Stimulated activated CD8-positive, alpha-beta memory T cell treated with anti-CD3 and anti-CD28 coated beads, Interleukin-15, amount 100 ng/mL, for 1 hour (primary cell): ENCODE measurements at places on chromosomes 7 and 10.

- DNase-seq, result no peak
Measured at GRCh38 chr7:149444287-149444686, 16.6 kb downstream of the ZNF777 start.

DNA sequence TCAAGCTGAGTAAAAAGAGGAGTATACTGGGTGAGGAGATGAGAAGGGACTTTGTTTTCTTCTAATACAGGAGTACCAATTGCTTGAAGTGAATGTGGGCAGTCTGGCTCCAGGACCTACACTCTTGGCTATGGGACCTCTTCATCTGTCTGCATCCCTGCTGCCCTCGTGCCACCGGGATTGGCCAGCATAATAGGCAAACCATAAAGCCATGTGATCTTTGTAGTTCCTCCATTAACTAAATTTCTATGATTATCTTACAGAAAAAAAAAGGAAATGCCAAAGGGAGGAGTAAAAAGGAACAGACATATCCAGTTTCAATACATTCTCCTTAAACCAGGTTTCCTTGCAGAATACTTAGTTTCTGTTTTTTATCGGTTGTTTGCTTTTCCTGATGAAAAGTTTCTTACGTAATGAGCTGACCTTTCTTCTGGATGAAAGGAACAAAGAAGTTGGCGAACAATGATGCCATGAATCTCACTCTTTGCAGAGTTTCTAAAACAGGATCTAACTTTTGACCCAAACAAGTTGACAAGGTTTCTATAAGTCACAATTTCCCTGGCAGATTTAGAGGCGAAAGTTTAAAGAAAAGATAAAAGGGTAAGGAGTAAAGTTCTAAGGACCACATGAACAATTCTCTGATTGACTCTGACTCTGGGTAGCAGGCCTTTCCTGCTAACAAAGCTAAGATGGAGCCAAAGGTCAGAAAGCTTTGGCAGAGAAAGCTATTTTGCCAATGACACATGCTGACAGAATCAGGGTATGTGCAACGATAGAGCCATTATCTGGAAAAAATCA is 54.1 kb downstream of the LAMB1 start:
- no peak for DNase-seq

DNA sequence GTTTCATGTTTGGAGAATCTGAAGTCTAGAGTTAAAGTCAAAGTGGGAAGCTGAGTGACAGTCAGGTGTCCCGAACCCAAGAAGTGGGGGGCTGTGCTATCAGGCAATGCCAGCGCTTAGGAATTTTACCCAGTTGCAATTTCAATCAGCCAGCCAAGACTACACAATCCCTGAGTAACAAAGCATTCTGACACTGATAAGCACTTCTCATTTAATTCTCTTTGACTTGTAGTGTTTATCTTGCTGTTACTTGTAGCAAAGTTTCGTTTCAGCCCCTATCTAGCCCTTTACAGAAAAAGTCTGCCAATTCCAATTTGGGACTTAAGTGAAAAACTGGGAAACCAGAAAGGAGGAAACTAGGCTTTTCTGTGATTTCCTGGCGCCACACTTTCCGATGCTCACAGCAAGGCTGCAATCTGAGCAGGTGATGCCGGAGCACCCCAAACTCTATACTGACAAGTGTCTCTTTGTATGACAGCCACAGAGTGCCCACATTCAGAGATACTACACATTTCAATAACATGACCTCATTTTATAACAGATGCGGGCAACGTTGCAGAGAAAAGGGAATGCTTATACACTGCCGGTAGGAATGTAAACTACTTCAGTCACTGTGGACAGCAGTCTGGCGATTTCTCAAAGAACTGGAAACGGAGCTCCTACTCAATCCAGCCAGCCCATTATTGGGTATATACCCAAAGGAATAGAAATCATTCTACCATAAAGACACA is 61.0 kb downstream of the ITIH5 start:
- no peak for DNase-seq

DNA sequence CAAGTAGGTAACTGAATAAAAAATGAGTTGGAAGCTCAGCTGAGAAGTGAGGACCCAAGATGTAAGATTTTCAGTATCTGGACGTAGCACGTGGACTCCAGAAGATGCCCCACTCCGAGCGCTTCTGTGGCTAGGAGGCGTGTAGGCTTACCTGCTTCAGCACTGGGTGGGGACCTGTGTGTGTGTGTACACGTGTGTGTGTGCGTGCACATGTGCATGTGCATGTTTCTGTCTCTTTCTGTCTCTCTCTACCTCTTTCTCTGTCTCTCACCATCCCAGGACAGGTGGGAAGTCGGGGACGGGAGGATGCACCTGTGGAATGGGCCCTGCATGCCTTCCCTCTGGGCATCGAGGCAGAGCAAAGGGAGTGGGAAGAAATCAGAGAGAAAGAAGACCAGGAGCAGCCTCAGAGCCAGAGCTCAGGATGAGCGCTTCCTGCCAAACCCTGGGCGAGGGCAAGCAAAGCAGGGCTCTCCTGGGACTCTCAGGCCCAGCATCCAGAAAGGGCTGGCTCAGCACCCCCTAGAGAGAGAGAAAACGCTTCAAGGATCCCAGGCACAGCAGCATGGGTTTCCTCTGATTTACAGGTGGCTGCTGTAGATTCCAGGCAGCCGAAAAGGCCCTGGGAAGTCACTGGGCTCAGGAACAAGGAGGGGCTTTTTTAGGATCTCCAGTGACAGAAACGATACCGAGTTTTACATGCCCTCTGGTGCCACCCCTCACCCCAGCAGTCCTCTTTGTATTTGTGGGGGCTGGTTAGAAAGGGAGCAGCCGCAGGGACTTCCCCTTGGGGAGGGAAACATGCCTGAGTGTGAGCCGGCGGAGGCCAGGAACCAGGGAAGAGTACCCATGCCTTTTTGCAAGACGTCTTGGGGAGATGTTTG is 28.5 kb downstream of the CXCL12 start:
- DNase-seq, result no peak

- no peak for DNase-seq
Measured at GRCh38 chr7:28957751-28958234, 337 bp downstream of the TRIL start.

GRCh38 chr7:101180130-101180755 is at the start of gene NAT16:
Gene NAT16, minus strand, starts transcription at chr7:101180293. Its CDS starts 5,486 bp downstream, at chr7:101174807.
- DNase-seq, result no peak

DNA sequence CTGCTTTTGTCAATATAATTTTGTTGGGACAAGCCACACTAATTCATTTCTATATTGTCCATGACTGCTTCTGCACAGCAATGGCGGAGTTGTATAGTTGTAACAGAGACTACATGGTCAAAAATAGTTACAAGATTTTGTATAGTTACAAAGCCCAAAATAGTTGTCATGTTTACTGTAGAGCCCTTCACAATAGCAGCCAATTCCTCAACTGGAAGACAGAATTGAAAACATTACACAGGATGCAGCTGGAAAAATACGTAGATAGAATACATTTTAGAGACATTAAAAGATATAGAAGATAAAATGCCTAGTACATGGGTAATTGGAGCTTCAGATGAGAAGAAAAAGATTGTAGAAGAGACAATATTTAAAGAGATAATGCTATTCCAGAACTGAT is 156.4 kb upstream of the FEZF1 start:
- no peak for DNase-seq

GRCh38 chr10:117413928-117414618 is 38.8 kb upstream of the PDZD8 start:
- DNase-seq, result no peak

GRCh38 chr7:139772873-139773272 is 4.9 kb downstream of the HIPK2 start:
- no peak for DNase-seq

GRCh38 chr10:93547522-93547921 is 18.9 kb upstream of the FFAR4 start:
- DNase-seq, result no peak

DNA sequence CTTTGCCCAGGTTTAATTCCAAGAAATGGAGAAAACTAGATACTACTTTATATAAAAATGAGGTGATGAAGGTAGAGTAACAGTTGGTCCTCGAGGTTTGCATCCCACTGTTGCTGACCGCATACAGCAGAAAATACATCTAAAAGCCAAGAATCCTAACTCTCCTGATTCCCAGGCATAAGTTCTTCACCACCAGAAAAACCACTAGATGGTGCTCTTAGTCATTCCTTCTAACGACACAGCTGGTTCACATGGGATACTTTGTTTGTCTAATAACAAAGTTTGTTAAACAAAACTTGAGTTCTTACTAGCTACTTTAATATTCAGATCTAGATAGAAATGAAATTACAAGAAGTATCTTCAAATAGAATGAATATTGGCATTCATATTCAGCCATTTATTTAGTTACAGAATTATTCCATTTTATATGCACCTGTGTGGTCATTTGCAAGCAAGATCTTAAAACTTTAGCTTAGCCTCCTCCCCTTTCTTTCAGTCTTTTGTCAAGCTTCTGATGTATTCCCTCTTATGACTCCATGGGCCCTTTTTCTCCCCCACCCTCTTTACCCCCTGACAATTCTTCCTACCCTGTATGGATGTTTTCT is 54.1 kb upstream of the CYP26C1 start:
- DNase-seq, result no peak

DNA sequence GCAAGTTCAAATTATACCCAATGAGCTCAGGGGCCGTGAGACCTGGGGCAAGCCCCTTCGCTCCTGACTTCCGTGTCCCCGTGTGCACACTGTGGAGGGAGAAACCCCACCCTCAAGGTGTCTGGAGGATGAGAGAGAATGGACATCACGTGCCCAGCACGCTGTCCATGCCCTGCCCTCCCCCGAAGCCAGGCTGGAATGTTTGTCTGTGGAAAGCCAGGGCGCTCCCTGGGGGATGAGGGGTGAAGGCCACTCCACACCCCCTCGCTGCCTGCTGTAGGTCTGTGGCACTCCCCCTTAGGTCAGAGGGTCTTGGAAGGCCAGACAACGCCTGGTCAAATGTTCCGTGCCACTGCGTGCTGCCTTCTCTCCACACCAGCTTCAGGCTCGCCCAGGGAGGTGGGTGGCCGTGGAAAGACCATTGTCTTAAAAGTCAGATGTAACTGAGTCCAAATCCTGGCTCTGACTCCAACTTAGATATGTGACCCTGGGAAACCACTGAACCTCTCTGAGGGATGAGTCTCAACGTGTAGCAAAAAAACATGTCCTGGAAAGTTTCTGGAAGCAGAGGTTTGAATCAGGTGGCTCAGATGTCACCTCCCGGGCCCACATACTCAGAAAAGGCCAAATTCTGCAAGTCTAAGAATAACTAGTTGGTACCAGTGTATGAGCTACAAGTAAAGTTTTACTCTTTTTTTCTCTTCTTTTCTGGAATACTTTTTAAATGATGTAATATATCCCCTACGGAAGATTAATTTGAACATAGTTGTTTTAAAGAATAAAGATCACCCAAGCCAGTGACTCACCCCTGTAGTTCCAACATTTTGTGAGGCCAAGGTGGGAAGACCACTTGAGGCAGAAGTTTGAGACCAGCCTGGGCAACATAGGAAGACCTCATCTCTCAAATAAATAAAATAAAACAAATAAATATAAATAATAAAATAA is 24.9 kb downstream of the RCC1L start:
- DNase-seq, result no peak

GRCh38 chr10:12193193-12193592 is 2.5 kb downstream of the NUDT5 start:
- no peak for DNase-seq

- DNase-seq, result no peak
Measured at GRCh38 chr10:44757551-44758205, 153.5 kb upstream of the TMEM72 start.

DNA sequence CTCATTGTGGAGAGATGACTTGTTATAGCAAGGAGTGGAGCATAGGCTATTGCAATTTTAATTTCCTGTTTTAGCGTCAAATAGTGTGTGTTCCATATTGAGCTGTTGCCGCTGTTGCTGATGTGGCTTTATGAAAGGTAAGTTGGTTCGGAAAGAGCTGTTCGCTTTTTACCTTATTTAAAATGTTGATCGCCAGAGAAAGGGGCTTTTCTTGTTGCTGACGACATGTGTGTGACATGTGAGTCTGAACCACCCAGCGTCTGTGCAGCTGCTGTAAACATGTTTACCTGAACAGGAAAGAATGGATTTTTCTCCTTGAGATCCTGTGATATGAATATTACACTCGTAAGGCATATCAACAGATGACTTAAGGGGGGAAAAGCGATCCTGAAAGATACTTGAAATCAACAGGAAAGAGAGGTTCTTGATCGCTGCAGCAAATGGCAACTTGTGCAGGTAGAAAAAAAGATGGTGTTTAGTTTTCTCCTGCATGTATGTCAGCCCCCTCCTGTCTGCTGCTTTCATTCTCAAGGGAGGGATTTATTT is 2.5 kb downstream of the ZEB1 start:
- DNase-seq, result no peak

GRCh38 chr10:131701131-131701947 is 199.5 kb upstream of the PPP2R2D start:
- no peak for DNase-seq

GRCh38 chr10:112370424-112370819 is 3.5 kb upstream of the ACSL5 start:
- DNase-seq, result no peak

DNA sequence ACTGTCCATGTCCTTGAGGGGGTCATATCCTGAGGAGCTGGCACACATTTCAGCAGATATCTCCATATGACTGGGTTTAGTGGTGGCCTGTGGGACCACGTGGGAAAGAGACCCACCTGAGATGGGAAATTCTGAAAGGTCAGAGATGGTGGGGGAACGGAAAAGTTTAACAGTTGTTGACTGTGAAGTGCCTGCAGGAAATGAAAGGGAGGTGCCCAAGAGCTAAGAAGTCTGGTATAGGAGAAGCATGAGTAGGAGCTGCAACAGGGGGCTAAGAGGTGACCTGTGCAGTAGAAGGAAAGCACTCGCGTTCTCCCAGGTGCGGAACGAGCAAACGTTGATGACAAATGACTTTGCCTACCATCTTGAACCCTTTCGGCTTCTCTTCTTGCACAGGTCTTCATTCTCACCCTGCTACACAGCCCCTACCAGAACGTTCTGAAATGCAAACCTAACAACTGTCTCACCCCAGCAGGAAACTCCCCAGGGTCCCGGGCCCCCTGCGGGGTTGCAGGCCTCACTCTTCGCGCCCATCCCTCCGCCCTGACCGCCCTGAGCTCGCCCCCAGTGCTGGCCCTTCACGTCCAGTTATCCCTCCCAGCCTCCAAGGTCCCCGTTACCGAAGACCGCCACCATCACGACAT is 9.8 kb upstream of the FXYD4 start:
- no peak for DNase-seq

DNA sequence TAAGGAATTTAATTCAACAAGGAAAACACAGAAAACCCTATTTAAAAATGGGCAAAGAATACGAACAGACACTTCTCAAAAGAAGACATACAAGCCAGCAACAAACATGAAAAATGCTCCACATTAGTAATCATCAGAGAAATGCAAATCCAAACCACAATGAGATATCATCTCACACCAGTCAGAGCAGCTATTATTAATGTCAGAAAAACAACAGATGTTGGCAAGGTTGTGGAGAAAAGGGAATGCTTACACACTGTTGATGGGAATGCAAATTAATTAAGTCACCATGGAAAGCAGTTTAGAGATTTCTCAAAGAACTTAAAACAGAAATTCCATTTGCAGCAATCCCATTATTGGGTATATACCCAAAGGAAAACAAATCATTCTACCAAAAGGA is 55.2 kb downstream of the GCC1 start:
- no peak for DNase-seq
